Activated CD4-positive, alpha-beta T cell treated with anti-CD3 and anti-CD28 coated beads for 36 hours (primary cell): ENCODE measurements at places on chromosomes 6 and 20. TPM values are rescaled to one million over a fixed set of nuclear protein-coding genes. Genes with fewer than 3 reads are reported as not detected.

GRCh38 chr6:158903801-158904200 is 84.6 kb upstream of the EZR start:
- DNase-seq = no peak

DNA sequence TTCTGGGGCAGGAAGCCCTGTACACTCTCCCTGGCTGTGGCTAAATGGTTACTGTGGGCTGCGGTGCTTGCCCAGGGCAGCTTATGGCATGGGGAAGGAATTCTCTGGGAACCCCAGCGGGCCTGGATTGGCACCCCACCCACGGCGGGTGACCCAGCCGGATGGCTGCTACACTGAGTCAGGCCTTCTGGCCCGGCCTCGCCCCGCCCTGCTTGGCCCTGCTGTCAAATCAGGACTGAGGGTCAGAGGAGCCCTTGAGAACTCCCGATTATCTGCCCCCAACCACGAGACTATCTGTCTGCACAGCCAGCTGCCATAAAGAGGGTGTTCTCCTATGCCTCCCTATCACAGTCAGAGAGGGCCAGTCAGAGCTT is 7.3 kb upstream of the ITPR3 start:
- DNase-seq = no peak

DNA sequence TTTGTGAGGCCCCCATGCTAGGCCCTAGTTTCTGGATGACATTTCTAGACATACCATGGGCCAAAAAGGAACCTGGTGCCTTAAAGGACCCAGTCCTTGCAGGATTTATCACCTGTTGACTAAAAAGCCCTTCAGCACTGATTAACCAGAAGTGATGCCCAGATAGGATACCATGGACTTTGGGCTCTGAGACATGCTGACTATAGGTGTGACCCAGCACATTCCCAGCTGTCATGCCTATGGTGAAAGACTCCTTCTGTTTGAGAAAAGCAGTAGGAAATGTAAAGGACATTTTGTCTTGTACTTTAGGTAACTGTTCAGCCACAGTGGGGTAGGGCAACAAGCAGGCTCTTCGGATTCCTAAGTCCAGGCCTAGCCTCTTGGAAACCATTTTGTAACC is 724.2 kb downstream of the CD109 start:
- no peak for DNase-seq

- no peak for DNase-seq
These were observed 106.0 kb upstream of the CST7 start for GRCh38 chr20:24842918-24843715.

DNA sequence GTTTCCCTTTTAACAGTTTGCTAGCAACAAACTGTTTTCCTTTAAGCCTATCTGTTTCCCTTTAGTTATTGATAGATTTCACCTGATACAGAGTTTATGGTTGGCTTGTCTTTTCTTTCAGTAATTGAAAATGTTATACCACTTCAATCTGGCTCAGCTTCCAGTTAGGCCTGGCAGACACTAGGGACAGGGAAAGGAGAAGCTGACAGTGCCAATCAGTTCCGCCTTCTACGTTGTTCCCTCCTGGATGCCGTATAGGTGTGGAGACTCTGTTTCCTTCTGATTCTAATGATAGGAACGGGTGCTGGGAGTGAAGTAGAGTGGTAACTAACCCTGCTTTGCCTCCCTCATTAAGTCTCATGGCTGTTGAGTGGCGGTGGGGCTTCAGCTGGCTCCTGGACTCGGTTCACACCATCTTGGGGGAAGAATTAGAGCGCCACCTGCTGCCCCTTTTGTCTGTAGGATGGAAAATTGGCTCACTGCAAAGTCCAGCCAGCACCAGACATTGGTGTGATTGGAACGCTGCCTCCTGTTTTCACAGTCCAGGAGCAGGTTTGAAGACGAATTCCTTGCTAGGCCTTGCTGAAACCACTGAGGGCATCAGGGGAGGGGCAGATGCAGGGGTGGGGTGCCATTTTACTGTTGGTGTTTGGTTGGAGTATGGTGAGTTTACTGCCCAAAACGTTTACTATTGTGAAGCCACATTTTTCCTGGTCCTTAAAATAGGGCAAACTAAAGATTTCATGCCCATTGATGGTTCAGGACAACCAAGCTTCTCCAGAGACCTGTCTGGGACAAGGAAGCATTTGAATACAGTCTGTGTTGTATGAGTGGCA is 1729.5 kb downstream of the GRIK2 start:
- peak; percentile 52 for DNase-seq

- no peak for DNase-seq
These were observed 54.9 kb downstream of the CDH22 start for GRCh38 chr20:46253391-46253790.

- no peak for DNase-seq
These were observed 596.1 kb upstream of the CITED2 start for GRCh38 chr6:139970591-139970991.

DNA sequence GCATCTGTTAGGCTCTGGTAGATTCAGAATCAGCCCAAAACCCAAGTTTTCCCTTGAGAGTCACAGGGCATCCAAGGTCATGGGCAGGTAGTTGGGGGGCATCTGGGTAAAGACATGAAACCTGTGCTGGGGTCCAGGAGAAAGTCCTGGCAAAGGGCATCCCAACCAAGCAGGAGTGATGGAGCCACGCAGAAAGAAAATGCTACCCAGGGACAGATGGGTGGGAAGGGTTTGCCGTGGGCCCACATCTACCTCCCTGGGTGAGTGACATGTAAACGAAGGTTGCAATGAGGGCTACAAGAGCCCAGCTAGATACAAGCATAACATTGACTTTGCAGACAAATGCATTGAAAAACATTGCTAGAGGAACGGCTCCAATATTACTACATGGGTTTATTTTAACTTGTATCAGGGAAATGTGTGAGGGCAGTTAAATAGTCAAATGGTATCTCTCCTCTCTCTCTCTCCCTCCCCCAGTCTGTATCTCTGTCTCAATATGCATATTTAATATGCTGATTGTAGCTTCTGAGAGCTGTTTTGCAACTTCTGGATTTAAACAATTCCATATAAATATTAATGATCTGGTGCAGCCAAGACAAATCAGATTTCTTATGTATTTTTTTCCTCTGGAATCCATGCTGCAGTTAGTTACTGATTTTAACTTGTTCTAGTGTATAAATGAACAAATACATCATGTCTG is 135.7 kb downstream of the SYNDIG1 start:
- no peak for DNase-seq

GRCh38 chr6:128446497-128446896 is 73.9 kb downstream of the PTPRK start:
- DNase-seq = no peak

- DNase-seq = peak; percentile 32
These were observed 64.6 kb downstream of the SNX5 start for GRCh38 chr20:17904027-17904426.

- DNase-seq = no peak
These were observed 127.4 kb upstream of the FAM83B start for GRCh38 chr6:54719131-54719530.

- DNase-seq = peak; percentile 24
These were observed 8.9 kb downstream of the VSTM2L start for GRCh38 chr20:37911838-37912281.

- DNase-seq = no peak
These were observed 56.2 kb downstream of the ADGRF1 start for GRCh38 chr6:46985943-46986342.

- no peak for DNase-seq
These were observed 1.7 kb upstream of the KIF25 start for GRCh38 chr6:167995731-167996151.

GRCh38 chr6:87054143-87054833 is 40.6 kb downstream of the CGA start:
- no peak for DNase-seq

DNA sequence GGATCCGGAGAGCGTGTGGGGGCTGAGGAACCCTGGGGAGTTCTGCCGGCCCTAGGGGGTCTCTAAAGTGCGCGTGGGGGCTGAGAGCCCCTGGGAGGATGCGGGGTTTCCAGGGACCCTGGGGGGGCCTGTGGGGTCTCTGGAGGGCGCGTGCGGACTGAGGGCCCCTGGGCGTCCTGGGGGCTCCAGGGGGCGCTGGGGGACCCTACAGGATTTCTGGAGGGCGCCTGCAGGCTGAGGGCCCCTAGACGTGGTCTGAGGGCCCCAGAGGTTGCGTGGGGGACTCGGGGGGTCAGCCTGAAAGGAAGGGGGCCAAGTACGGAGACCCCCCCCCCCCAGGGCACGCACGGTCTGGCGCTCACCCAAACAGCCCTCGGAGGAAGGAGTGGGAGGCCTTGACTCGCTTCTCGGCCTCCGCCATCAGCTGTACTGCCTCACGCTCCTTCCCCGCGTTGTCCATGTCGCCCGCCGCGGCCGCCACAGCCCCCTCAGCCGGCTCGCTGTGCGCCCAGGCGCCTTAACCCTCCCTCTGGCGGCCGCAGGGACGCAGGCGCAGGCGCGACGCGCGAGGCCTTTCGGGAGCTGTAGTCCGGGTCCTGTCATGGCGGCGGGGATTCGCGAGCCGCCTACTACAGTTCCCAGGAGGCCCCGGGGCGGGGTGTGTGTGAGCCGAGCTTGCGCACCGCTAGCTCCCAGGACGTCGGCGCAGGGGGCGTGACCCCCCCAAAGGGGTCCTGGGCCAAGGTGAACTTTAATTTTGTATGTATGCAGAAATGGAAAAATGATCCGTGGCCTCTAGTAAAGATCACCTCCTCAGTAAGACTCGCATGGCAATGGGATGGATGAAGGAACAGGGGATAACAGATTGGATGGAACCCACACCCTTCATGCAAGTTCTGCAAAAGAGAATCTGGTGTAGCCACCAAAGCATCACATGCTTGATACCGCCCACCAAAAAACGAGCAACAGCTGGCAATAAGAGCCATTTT is at the start of gene NAPB:
Gene NAPB (minus strand): TSS at position 546 of the 989 bp plus-strand sequence. CDS start 86 bp downstream, at position 460.
- peak; percentile 96 for DNase-seq

DNA sequence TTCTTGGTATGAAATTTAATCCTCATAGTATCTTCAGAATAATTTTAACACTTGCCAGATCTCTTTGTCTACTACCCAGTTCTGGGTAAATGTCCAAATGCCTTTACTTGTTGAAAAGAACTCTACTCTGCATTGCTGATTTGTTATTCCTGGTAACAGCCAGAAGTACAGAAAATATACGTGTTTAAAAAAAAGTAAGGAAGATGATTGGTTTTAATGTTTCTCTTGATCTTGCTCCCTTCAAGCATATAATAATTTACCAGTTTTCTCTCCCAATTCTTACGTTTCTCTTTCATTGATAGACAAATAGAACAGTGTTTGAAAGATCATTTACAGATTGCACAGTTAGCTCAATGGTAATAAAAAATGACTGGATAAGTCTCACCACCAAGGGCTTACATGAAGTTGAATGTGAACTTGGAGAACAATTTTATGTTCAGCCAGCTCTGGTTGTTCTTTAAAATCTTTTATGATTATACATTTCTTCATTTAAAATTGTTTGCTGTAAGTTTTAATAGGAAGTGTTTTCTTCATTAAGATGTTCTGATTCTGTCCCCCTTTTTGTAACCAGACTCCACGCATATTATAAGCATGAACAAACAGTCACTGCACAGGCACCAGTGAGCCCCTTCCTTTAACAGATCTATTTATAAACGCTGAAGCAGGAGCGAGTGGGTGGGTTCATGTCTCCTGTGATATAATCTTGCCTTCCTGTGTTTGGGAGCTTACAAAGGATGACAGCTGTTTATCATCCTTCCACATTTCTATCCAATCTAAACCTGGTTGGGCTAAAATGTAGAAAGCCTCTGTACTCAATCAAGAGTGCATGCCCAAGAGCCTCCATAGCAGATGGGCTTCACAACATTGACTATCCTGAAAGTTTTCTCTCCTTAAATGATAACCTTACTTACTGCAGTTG is 299.5 kb downstream of the PRL start:
- DNase-seq = no peak

DNA sequence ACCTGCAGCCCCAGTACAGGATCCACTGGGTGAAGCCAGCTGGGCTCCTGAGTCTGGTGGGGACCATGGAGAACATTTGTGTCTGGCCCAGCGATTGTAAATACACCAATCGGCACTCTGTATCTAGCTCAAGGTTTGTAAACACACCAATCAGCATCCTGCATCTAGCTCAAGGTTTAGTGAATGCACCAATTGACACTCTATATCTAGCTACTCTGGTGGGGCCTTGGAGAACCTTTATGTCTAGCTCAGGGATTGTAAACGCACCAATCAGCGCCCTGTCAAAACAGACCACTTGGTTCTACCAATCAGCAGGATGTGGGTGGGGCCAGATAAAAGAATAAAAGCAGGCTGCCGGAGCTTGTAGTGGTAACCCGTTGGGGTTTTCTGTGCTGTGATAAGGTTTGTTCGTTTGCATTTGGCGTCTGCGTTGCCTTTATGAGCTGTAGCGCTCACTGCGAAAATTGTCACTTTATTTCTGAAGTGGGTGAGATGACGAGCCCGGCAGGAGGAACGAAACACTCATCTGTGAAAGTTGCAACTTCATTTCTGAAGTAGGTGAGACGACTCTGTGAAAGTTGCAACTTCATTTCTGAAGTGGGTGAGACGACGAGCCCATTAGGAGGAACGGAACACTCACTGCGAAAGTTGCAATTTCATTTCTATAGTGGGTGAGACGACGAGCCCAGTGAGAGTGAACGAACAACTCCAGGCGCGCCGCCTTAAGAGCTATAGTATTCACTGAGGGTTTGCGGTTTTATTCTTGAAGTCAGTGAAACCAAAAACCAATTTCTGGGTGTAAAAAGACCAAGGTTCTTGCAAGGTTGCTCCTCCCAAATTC is 31.1 kb downstream of the SERPINB6 start:
- DNase-seq = peak; percentile 92

DNA sequence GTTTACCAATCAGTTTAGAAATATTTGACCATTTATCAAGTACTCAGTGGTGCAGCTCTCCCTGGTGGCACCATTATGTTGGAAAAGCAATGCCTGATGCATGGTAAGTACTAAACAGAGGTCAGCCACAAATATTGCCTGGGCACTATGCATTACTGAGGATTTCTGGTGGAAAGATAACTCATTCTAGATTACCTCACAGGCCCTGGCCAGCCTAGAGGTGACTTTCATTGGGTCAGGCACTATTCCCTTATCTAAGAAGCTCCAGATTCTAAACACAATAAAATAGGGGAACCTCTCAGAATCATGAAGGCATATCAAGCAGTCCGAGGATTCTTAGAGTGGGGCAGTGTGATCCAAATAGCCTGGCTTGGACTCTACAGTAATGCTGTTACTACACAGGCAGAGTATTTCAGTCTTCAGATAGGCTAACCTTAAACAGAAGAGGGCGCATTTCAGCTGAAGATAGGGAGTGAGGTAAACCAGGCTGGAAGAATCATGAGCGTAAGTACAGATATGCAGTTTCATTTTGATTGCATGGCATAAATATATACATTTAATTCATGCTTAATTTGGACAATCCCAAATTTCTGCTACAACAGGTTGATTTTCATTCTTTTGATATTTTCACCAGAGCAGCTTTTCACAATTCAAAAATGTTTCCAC is 12.1 kb downstream of the LGSN start:
- DNase-seq = no peak

- no peak for DNase-seq
These were observed 210.3 kb downstream of the PLCB1 start for GRCh38 chr20:8342391-8342790.

The SRMS gene
- not detected for total RNA-seq

The HLA-DOA gene
- 1.7 TPM for total RNA-seq

The BFSP1 gene
- total RNA-seq = 0.23 TPM

The PAX1 gene
- not detected for total RNA-seq

The DZANK1 gene
- total RNA-seq = 2.0 TPM

The POPDC3 gene
- not detected for total RNA-seq
